ENCODE measurements at places on chromosomes 6 and 20.

GRCh38 chr20:14453259-14453658, 115.8 kb upstream of the FLRT3 start:
- DNase-seq, result no peak

GRCh38 chr6:138971601-138972000, 16.5 kb downstream of the REPS1 start:
- no peak for DNase-seq

- DNase-seq, result no peak
Observed at GRCh38 chr6:106787327-106788196, 158.2 kb downstream of the QRSL1 start.

DNA sequence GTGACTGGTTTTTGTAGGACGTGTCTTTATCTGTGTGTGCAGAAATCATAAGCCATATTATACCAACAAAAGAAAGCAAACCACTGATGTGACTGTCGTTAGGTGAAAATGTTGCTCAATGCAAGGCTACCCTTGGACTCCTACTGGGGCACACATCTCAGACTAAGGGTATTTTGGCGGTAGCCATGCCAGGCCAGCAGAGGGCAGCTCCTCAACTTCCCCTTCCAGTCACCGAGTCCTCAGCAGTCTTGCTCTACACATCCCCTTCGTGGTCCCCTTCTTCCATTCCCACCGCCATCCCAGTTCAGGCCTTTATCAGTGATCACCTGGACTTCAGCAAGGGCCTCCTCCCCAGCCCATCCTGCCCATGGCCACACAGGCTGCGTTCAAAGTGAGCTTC, 113.7 kb upstream of the GGTLC1 start:
- DNase-seq, result peak; percentile 54

DNA sequence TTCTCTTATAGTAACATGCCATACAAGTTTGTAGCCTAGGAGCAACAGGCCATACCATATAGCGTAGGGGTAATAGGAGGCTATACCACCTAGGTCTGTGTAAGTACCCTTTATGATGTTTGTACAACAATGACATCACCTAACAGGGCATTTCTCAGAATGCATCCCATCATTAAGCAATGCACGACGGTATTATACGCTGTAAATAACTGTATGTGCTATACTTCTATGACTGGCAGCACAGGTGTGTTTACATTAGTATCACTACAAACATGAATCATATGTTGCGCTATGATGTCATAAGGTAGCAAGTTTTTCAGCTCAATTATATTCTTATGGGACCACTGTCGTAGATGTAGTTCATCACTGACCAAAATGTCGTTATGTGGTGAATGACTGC, 31.0 kb downstream of the ADNP start:
- DNase-seq, result no peak

GRCh38 chr6:136510299-136510698, 39.9 kb downstream of the MAP7 start:
- no peak for DNase-seq

GRCh38 chr6:120410586-120410985, 923.7 kb downstream of the TBC1D32 start:
- DNase-seq, result no peak

GRCh38 chr6:89313006-89313405, 2.1 kb downstream of the GABRR2 start:
- DNase-seq, result no peak

DNA sequence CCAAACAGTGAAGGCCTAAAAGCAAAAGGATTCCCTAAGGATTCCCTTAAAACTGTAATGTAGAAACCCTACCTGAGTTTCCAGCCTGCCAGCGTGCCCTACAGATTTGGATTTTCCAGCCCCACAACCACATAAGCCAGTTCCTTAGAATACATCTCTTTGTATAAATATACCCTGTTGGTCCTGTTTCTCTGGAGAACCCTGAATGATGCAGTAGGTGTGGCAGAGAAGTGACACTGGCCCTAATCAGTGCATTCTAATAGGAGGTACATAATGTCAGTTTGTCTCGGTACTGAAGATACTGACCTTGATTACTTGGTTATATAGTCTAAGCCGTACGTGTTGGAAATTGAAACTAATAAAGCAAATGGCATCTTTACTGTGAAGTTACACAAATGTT, 707.8 kb upstream of the SLC35B3 start:
- DNase-seq, result no peak

GRCh38 chr20:48282591-48283228, 497.4 kb upstream of the SULF2 start:
- no peak for DNase-seq

- peak; percentile 93 for DNase-seq
Observed at GRCh38 chr6:122399348-122400120, at the start of gene HSF2. TSS of gene HSF2 (plus strand) at chr6:122399652. CDS start at chr6:122399738, 86 bp downstream.

GRCh38 chr6:120646101-120646500, 688.2 kb downstream of the TBC1D32 start:
- DNase-seq, result no peak

- DNase-seq, result no peak
Observed at GRCh38 chr6:155528982-155529453, 73.4 kb upstream of the NOX3 start.

DNA sequence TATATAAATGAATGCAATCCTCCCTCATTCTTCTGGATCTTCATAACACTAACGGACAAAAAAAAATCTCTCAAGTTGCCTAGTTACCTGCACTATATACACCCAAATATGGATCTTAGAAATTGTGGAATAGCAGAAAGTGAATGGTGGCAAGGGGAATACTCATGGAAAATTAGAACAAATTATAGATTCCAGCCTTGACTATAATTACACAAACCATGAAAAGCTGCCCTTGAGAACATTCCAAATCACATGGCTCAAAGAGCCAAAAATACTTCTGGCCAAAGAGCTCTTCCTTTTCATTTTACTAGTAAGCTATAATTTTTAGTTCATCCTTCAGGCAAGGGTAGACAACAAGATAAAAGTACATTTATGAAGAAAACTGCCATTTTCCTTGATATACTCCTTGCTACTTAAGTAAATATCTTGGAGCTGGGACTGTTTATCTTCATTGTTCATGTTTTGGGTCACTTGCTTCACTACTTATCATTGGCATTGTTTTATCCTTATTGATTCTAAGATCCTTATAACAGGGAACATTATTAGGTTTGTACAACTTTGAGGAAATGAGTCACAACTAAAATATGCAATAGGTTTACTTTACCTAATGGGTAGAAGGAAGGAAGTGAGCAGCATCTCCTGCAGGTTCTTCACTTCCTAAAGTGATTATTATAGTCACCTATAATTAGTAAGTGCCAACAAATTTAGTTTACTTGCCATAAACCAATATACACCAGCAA, 6.4 kb upstream of the MTRES1 start:
- no peak for DNase-seq

DNA sequence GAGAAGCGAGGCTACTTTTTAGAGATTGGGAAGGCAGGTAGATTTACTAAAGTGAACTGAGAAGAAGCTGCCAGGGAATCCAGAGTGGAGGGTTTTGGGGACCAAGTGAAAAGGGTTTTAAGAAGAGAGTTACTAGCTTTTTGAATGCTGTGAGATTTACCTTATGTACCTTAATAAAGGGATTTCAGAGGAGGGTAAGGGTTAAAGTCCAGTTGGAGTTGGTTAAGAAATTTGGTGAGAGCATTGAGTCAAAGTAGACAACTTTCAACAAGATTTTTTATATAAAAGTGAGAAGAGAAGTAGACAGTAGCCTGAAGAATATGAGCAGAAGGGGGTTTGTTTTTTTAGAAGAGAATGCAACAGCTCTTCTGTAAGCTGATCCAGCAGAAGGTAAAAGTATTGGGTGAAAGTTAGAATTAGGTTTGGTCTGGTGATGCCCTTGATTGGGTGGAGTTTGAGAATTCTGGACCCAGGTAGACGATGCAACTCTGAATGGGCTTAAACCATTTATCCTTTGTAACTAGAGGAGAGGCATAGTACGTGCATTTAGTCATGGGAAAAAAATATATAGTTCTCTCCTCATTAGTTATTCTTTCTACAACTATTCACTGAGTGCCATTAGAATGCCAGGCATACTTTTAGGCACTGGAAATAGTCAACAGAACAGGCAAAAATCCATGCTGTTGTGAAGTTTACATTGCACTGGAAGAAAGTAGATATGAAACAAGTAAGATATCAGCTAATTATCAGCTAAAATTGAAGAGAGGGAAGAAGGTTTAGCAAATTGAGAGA, 44.8 kb downstream of the ATRN start:
- no peak for DNase-seq

GRCh38 chr20:775679-776135, 7.4 kb upstream of the SLC52A3 start:
- no peak for DNase-seq

DNA sequence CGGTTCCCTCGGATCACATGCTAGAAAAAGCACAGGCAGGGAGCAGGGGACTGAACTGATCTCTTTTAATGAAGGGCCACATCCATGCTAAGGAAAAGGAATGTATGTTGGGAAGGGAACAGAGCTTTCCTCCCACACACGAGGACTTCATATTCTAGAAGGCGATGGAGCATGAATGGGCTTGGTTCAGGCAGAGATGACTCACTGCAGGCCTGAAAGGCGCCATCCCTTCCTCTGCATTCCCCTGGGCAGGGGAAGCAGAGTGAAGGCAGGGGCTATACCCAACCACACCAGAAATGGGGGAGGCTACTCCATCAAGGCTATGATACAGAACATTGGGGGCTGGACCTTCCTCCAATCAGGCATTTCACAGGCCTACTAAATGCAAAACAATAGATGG, 30.6 kb downstream of the ELMO2 start:
- no peak for DNase-seq

- DNase-seq, result no peak
Observed at GRCh38 chr6:117866561-117866960, 40.5 kb upstream of the SLC35F1 start.

DNA sequence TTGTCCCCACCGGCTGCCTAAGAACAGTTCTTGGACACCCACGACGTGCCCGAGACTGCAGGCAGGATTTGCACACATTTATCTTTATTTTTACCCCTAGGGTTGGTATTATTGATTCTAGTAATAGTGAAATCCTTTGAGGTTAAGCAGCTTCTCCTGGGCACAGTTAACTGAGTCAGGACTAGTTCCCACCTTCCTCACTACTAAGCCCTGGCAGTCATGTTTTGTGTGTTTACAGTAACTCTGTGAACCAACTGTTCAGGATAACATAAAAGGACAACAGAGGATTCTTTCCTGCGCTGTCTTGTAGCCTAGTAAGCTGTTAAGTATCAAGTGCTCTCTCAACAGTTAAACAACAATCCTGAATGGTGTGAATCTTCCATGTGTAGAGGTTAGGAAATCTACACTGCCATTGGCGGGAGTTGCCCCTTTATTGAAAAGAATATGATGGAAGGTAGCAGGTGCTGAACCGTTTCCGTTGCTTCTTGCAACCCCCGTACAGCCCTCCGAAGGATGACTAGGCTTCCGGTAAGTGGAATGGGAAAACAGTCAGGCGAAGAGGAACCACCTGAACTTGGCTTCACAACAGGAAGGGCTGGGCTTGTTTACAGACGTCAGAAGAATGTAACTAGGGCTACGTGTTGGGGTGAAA, 979 bp upstream of the SOD2 start:
- no peak for DNase-seq

DNA sequence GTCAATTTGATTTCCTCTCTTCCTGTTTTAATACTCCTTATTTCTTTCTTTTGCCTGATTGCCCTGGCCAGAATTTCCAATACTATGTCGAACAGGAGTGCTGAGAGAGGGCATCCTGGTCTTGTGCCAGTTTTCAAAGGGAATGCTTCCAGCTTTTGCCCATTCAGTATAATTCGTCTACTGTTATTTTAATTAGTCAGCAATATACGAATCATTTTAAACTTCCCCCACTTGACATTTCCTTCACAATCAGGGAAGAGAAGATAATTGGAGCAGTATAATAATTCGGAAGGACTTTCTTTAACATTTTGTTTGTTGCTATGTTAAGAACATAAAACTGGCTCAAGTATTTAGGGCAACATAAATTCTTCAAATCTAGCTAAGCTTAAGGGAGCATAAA, 860.3 kb upstream of the SLC35B3 start:
- DNase-seq, result no peak

GRCh38 chr6:119342430-119342829, 7.1 kb downstream of the MAN1A1 start:
- DNase-seq, result no peak

DNA sequence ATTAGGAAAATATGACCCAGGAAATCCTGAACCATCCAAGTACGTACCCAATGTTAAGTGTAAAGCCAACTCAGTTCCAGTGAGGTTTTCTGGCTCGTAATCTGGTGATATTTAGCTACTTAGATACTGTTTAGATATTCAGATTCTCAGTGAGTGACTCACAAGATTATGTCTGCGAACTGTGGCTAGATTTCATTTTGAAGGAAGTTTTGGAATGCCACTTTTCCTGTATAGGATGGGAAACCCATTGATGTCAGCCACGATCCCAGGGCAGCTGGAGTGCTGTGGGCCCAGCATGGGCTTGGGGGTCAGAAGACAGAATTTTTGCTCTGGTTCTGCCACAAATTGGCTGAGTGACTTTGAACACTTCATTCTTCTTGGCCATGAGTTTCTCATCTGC, 76.3 kb downstream of the TMEM170B start:
- no peak for DNase-seq

GRCh38 chr6:143896126-143896860, 32.0 kb downstream of the ZC2HC1B start:
- DNase-seq, result no peak

GRCh38 chr20:61590236-61590635, 338.2 kb downstream of the CDH4 start:
- DNase-seq, result no peak

DNA sequence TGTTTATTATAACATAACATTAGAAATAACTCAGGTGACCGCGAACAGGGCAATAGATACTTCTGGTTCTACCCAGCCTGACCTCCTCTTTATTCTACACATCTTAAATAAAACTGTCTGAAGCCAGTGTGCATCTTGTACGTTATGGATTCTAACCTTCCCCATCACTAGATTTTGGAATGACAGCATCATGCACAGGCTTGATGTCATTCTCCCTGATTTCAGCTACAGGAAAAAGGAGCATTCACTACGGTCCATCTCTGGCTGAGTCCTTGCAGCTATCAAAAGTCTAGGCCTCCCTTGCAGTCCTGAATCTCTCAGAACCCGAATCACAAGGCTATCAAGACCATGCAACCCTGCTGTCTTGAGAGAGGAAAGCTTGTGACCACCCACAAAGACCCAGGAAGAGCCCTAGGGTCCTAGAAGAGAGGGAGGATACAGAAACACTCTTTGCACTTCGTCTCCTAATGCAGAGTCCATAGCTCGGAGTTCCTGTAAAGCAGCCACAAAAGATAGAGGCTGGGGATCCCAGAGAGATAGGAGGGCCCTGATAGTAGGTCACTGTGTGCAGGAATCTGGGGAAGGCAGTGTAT, 845 bp downstream of the HLA-DPA1 start:
- DNase-seq, result no peak

Data from NCI-H526 (cell line).